Stimulated activated CD8-positive, alpha-beta memory T cell treated with anti-CD3 and anti-CD28 coated beads, Interleukin-12 subunit alpha, Interleukin-12 subunit beta, amount 100 ng/mL, for 4 hours (primary cell): ENCODE measurements at places on chromosomes 2 and 18.

DNA sequence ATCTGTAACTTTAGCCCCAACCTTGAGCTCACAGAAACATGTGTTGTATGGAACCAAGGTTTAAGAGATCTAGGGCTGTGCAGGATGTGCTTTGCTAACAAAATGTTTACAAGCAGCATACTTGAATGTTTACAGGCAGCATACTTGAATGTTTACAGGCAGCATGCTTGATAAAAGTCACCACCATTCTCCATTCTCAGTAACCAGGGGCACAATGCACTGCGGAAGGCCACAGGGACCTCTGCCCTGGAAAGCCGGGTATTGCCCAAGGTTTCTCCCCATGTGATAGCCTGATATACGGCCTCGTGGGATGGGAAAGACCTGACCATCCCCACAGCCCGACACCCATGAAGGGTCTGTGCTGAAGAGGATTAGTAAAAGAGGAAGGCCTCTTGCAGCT lies 52.4 kb downstream of the LONRF2 start:
- DNase-seq, result no peak

DNA sequence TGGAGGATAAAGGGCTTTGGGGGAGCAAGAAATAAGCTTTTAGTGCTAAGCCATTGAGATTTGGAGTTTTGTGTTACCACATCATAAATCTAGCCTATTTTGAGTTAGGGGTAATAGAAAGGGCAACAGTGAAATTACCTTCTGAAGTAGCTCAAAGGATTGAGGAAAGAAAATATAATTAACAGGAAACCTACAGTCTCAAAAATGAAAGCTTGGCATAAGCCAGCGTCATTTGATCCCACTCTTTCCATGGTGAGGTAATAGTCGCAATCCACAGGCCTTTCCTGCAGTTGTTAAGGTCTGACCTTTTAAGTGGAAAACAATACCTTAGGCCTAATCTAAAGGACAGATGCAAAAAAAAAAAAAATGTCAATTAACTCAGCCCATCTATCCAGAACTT lies 182.7 kb downstream of the UXS1 start:
- DNase-seq, result no peak

GRCh38 chr18:8507361-8507760 lies 101.9 kb upstream of the RAB12 start:
- no peak for DNase-seq

DNA sequence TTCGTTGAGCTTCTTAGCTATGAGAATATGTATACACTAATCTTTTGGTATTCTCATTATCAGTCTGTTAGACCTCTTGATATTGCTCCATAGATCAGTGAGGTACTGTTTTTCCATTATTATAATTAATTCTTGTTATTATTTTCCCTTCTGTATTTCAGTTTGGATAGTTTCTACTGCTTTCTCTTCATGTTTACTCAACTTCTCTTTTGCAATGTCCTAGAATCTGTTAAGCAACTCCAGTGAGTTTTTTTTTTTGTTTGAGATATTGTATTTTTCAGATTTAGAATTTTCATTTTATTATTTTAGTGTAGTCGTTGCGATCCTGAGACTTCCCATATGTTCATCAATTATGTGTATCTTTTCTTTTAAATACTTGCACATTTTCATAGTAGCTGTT lies 260.8 kb downstream of the SETBP1 start:
- DNase-seq, result no peak

DNA sequence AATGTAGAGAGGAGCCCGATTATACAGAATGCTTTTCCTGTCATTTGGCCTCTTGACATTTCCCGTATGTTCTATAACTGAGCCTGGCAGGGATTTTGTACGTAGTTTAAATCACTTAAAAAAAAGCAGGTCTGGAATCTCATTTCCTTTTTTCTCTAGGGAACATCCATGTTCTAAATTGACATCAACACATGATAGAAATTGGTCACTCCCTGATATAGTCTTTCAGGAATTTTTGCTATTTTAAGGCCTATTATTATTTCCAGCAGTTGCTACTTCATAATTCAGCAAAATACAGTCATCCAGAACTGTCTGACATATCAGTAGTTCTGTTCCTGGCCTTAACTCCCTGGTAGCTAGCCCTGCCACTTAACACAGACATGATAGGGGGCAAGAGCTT lies 565.7 kb upstream of the ZEB2 start:
- DNase-seq, result no peak

DNA sequence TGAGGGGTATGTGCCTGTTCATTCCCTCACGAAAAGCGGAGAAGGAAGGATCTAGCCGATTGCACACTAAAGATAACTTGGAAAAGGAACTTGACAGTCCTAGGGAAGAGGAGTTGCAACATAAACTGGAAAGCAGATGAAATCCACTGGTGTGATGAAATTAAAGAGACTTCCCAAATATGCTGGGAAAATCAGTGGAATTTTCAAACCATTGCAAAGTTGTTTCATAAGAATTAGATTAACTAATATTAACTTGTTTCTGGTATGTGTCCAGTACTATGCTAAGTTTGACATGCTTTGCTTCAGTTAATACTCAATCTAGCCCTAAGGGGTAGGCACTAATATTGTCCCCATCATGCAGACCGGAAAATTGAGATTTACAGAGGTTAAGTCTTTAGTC lies 222.7 kb downstream of the IKZF2 start:
- no peak for DNase-seq

DNA sequence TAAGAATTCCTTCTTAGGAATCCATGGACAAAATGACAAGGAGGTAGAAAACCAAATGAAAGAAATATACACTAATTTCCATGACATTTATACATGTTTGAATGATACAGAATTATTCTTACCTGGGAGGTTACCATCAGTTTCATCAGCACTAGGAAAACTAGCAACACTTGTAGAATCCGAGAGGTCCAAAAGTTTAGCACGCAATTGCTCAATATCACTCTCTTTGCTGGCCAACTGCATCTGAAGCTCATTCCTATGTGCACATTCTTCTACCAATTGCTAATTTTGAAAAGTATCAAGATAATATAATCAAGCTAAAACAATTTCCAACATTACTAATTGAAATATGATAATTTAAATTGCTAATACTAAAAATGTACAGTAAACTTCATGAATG lies 144.8 kb downstream of the ROCK1 start:
- DNase-seq, result no peak

- DNase-seq, result no peak
Measured at GRCh38 chr2:216773072-216773471, 77.7 kb upstream of the IGFBP5 start.

DNA sequence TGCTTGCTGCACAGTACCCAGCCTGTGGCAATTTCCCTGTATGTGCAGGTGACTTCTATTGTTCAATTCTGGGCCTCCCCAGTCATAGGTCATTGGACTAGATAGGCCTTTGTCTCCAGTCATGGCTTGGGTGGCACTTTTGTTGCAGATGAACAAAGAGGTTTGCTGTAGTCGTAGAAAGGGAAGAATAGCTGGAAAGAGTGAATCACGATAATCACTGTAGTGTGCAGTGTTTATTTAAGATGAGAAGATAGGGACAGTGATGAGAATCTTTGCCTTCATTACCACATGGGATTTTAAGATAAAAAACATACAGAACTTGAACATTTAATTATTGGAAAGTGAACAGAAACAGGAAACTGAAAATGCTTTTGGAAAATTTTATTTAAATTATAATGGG lies 156.1 kb upstream of the CYRIA start:
- DNase-seq, result no peak

DNA sequence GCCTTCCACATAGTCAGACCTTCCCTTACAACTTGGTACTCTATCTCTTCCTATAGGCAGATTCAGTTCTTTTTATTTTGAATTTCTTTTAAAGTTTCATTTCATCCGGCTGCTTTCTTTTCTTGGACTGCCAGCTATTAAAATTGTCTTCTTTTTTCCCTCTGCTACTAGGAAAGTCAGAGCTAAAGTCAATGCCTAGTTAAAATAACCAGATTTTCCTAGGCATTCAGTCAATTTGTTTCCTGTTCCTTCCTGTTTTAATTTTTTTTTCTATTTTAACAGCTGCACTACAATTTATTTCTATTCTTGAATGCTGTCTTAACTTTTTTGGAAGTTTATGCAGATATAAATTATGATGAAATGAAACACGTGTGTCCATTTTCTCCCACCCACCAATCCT lies 84.8 kb downstream of the EVA1A start:
- DNase-seq, result no peak

- no peak for DNase-seq
Measured at GRCh38 chr18:63145166-63145850, 174.3 kb downstream of the BCL2 start.

DNA sequence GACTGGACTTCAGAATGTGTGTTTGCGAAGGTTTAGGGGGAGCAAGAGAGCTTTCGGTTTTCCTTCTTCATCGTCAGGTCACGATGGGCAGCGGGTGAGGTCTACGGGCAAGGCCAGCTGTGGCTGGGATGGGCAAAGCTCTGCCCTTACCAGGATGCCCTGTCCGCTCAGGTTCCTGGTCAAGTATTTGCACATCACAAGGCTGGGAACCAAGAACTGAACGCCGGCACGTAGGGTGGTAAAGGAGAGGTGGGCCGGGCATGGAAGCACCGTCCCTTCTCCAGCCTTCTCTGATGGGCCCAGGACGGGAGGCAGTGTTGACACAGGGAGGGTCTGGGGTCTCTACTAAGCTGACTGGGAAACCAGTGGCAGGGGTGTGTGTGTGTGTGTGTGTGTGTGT lies 50.5 kb upstream of the UBE2F start:
- no peak for DNase-seq

GRCh38 chr2:42569883-42570282 lies 1.5 kb downstream of the MTA3 start:
- DNase-seq, result no peak

- no peak for DNase-seq
Measured at GRCh38 chr2:192070099-192070498, 124.6 kb downstream of the TMEFF2 start.
